ENCODE measurements at places on chromosomes 13 and 19.

GRCh38 chr19:38285567-38285966, 18.5 kb upstream of the C19orf33 start:
- no peak for DNase-seq

- no peak for DNase-seq
Observed at GRCh38 chr19:40360708-40361241, 12.3 kb downstream of the PLD3 start.

GRCh38 chr13:79647533-79647932, 166.6 kb downstream of the NDFIP2 start:
- no peak for DNase-seq

- no peak for DNase-seq
Observed at GRCh38 chr13:44336934-44337333, 36.7 kb upstream of the SERP2 start.

DNA sequence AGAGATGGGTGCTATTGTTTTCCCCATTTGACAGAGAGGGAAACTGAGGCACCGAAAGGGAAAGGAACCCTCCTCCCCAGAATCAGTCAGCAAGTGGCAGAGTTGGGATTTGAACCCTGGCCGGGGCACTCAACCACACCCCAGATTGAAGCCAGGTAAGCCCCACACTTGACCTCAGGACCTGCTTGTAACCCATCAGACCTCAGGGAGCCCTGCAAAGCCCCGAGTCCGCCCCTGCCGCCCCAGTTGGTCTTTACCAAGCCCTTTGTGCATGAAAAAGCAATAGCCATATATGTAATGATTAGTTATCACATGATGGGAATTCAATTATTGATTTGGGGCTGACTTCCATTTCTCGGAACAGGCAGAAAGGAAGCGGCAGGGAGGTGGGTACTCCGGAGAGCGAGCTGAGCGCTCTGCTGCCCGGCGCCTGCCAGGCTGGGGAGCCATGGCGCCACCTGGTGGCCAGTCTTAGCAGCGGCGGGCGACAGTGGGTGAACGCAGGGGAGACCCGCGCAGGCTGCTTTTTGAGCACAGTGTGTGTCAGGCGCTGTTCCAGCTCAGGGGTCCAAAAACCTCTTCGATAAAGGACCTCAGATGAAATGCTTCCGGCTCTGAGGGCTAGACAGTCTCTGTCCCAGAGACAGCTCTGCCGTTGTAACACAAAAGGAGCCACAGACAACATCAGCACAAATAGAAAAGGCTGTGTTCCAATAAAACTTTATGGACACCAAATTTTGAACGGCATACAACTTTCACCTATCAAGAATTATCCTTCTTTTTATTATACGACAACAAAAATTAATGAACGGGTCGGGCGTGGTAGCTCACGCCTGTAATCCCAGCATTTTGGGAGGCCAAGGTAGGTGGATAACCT, 82.9 kb upstream of the CACNA1A start:
- peak; percentile 47 for DNase-seq

- DNase-seq: no peak
Observed at GRCh38 chr13:30312904-30313303, 5.6 kb upstream of the KATNAL1 start.

GRCh38 chr19:39379865-39380396, 11.0 kb downstream of the PAF1 start:
- no peak for DNase-seq

DNA sequence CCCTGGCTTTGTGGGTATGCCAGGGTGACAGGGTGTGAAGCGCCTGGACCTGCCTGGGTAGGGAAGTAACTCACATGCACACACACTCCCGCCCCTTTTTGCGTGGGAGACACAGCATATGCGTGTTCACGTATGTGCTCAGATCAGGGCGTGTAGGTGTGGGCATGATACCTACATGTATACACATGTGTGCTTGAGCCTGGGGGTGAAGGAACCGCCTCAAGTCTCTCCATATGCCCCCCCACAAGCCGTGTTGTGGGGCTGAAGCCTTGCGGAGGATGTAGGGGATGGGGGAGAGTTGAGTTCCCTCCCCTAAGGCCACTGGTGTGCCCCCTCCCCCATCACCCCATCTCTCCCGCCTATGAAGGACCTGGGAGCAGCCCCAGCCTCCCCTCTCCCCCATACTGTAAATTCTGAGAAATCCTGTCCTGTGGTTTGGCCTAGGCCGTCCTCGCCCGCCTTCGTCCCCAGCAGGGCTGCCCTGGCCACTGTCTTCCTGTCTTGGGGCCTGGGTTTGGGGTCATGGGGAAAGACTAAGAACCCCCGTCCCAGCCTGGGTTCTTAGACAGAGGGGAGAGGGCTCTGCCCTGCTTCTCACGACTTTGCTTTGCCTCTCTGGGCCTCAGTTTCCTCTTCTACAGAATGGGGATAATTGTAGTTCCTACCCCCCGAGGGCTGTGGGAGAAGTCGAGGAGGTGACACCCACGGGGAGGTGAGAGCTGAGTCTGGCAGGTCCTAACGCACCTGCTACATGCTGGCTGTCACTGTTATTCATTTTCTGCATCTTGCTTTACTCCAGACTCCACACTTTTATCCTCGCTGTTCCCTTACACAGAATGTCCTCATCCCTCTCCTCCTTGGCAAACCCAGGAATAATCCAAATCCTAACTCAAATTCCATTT, 14.3 kb downstream of the ACTL9 start:
- DNase-seq: no peak

GRCh38 chr13:47929156-47929555, 71.9 kb downstream of the SUCLA2 start:
- no peak for DNase-seq

DNA sequence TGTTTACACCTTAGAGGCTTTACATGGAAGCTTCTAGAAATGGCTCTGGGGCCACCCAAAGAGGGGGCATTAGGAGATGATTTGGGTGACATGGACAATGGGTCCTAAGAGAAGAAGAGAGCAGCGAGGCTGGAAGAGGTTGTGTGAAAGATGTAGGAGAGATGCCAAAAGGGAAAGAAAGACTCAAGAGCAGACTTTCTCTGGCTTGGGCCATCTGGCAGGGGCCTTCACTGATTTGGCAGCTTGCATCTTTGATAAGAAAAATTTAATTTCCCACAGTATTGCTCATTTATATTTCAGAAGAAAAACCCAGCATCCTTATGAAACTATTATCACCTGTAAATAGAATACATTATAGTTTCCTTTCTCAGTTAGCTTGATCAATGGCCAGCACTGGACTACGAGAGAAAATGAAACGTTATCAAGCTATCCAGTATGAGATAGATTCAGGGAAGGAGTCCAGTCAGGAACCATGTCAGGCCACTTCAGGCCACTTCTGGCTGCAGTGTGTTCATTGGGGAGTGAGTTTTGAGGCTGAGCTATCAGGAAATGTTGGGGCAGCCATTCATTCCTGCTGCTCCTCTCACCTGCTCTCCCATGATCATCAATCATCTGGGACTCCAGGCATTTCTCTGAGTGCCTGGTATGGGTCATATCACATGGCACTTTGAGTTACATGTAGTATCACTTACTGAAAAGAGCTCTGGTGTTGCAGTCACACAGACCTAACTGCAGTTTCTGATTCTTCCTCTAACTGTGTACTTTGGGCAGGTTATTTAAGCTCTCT, 10.3 kb downstream of the SCEL start:
- DNase-seq: no peak

DNA sequence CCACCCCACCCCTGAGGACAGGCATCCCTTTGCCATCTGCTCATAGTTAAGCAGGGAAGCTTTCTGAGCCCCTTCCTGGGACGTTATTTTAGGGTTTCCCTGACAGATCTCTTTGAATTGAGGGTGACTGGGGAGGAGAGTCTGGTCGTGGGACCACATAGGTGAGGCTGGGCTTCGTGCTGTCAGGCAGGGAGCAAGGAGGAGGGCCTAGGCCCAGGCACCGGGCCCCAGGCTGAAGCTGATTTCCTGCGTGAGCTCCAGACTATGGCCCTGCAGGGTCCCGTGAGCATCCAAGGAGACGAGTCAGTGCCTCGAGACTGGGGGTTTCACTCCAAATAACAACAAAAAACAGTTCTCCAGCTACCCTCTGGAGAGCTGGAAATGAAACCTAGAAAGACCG, 60.4 kb downstream of the MYO9B start:
- DNase-seq: no peak

- DNase-seq: no peak
Observed at GRCh38 chr13:90723381-90723780, 624.1 kb upstream of the MIR17HG start.

- DNase-seq: no peak
Observed at GRCh38 chr13:84139561-84140158, 257.4 kb upstream of the SLITRK1 start.

DNA sequence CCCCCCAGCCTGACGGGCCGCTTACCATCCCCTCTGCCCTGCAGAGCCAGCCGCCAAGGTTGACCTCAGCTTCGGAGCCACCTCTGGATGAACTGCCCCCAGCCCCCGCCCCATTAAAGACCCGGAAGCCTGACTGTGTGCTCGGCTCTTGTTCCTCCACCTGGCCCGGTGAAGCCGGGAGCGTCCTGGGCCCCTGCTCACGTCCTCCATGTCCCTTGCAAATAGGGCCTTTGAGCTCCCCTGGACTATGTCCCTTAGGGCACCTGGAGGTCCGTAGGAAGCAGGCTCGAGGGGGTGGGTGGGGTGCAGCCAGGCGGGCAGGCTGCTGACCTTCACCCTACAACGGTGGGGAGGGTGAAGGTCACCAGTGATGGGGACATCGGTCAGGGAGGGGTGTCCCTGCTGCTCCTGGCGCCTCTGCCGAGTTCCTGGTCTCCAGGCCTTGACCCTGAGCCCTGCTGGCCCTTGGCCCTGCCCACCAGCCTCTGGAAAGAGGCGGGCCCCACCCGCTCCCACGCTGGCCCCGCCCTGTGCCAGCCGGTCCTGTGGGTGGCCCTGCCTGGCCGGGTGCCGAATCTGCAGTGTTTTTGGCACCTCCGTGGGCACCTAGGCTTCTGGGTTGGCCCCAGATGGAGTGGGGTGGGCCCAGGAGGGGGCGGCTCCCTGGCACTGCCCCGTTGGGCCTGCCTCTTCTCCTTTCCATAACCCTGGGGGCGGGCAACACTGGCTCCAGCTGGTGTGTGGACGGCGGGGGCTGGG, 3.3 kb downstream of the ATP5F1D start:
- DNase-seq: peak; percentile 45

DNA sequence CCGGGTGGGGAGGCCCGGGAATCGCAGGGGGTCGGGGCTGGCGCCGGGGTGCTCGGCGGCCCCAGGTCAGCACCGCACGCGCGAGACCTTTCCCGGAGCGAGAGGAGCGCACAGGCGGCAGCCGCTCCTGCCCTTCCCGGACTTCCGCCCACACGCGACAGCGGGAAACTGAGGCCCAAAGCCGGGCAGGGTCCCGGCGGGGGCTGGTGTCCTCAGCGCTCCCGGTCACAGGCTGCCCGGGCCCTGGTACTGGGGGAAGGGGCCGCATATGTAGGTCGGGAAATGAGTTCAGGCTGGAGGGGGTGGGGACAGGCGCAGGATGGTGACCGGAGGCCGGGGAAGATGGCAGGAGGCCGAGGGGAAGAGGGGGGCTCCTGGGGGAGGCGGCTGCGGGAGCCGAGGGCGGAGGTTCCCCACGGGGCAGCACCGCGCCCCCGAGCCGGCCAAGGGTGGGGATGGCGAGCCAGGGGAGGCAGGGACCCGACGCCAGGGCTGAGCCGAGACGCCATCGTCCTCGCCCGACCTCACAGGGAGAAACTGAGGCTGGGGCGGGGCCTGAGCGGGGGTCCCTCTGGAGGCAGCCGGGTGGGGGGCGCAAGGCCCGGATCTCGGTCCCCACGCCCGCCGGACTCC, 662 bp downstream of the CBARP start:
- DNase-seq: no peak

GRCh38 chr19:58563823-58564222, 5.4 kb upstream of the UBE2M start:
- DNase-seq: no peak

DNA sequence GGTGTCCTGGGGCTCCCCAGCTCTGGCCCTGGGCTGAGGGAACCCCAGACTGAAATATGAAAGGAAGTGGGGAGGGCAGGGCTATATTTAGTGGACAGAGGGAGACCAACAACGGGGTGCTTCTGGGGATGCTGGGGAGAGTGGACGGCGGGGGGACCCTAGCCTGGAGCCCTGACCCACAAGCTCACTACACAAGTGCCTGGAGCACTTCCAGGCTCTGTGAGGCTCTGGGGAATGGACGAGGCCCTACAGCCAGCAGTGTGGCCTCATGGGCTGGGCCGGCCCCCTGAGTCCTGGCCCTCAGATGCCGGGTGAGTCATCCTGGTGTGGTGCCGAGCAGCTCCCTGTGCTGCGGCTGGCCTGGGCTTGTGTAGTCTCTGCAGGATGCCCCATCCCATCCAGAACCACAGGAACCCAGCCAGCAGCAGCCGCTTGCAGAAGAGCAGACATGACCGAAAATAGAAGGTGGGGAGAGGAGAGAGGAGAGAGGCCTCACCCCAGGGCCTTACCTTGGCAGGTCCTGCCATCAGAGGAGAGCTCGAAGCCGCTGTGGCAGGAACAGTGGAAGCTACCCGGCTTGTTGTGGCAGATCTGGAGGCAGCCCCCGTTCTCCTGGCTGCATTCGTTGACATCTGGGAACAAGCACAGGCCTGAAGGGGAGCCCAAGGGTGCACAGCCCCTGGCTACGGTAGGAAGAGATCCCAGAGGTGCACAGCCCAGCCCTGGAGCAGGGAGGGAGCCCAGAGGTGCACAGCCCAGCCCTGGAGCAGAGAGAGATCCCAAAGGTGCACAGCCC, 26.1 kb downstream of the GAS6 start:
- DNase-seq: peak; percentile 98

- no peak for DNase-seq
Observed at GRCh38 chr13:29716493-29716892, 121.0 kb upstream of the SLC7A1 start.

DNA sequence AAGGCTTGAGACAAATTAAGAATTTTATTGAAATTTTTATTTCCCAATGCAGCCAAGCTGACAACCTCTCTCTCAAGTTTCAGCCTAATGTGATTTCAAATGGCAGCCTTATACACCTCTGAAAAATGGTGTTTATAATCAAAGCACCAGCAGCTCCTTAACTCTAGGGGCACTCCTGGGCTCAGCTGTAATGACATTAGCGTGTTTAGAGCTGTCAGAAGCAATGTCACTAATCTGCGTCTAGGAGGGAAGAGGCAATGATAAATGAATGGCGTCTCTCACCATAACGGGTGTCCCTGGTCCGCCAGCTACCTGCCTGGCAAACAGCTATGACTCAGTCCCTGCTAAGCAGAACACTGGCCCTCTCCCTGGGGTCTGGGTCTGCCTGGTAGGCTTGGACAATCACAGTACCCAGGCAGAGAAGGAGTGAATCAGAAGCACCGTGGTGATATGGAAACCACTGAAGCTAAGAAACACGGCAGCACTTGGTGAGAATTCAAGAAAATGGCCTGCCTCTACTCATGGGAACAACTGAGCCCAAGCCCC, 131.8 kb upstream of the VSTM2B start:
- DNase-seq: no peak

- no peak for DNase-seq
Observed at GRCh38 chr13:37640499-37640898, 41.9 kb upstream of the POSTN start.

DNA sequence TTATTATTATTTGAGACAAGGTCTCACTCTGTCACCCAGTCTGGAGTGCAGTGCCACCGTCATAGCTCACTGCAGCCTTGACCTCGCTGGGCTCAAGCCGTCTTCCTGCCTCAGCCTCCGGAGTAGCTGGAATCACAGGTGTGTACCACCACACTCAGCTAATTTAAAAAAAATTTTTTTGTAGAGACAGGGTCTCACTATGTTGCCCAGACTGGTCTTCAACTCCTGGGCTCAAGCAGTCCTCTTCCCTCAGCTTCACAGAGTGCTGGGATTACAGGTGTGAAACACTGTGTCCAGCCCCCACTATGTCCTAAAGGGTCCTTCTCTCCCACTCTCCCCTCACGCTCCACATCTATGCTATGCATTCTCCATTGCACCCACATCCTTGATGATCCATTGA, 9.1 kb upstream of the TLE2 start:
- DNase-seq: no peak

GRCh38 chr13:23847497-23847896, 41.7 kb downstream of the MIPEP start:
- no peak for DNase-seq
